ENCODE measurements at places on chromosomes 6 and 20.
A peak's percentile ranks its signal among the peaks of the same experiment; 100 is the strongest.

- no peak for DNase-seq
Measured at GRCh38 chr20:59008715-59009336, 1.8 kb upstream of the CTSZ start.

- no peak for DNase-seq
Measured at GRCh38 chr6:10824819-10825218, 13.5 kb downstream of the MAK start.

GRCh38 chr6:69976591-69977090, 110.3 kb downstream of the COL19A1 start:
- no peak for DNase-seq

DNA sequence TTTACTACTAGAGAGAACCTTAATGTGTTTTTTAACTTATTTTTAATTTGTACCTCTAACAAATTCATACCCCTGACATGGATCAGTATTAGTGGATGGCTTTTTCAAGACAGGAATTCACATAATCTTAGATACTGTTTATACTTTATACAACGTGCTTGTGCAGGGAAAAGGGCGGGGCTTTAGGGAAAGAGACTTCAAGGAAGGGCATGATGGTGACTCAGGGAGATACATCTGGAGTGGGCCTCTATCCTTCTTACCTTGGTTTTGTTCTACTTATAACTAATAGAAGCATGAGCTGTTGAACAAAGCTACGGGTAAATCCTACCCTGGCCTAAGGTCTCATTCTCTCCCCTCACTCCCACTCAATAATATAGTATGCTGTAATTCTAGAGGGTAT, 160.8 kb downstream of the C6orf58 start:
- no peak for DNase-seq

DNA sequence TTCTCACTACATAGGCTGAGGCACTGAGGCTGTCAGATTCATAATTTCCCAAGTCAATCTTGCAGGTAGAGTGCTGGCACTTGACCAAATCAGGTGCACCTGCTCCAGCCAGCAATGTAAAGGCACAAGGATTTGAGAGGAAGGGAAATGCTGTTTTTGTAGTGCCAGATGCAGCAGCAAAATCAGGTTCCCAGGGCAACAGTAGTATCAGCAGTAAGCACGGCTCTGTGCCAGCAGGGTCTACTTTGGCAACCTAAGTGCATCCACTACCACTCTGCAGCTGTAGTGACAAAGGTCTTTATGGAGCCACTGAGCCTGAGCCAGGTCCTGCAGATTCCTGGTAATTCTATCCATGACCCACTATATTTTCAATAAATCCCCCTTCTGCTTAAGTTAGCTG, 329.5 kb downstream of the TPBG start:
- DNase-seq = no peak

- peak; percentile 80 for DNase-seq
Measured at GRCh38 chr6:5851261-5851757, 155.4 kb downstream of the NRN1 start.

GRCh38 chr6:103723438-103724322, 1136.0 kb downstream of the HACE1 start:
- DNase-seq = no peak

- DNase-seq = no peak
Measured at GRCh38 chr6:23176471-23176870, 607.1 kb downstream of the HDGFL1 start.

DNA sequence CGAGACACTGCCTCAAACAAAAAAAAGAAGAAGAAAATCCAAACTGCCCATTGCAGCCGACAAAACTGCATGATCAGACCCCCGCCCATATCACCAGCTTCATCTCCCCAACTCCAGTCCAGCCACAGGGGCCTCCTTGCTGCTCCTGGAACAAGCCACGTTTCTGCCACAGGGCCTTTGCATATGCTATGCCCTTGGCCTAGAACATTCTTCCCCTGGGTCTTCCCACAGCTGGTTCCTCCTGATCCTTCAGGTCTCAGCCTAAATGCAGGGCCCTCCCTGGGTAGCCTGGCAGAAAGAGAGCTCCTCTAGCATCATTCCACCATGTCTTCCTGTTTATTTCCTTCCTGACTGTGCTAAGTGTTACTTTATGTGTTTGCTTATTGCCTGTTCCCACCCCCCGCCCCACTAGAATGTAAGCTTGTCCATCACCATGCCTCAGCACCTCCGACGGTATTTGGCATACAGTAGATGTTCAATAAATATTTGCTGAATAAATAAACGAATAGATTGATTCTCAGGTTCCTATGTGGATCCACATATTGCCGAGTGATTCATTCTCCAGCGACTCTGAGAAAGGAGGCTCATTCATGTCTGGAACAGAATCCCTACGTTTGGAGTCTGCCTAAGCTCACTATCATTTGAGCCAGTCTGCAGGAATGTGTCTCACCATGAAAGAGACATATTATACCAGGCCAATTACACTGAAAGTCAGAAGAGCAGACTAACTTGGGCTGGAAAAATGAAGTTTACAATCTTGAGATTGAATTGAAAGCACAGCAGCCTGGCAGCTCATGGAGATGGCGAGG, 56.1 kb downstream of the NFATC2 start:
- DNase-seq = no peak

GRCh38 chr6:5305968-5306626, 44.8 kb downstream of the FARS2 start:
- no peak for DNase-seq
